Left kidney (tissue), 8 donors: ENCODE measurements at places on chromosomes 2 and 18. TPM values are rescaled to one million over a fixed set of nuclear protein-coding genes. Genes with fewer than 3 reads are reported as not detected.

POTEJ gene
- not detected for polyA plus RNA-seq

SCTR gene
- polyA plus RNA-seq: 16.1 TPM

WDSUB1 gene
- 33.8 TPM for polyA plus RNA-seq

SKOR2 gene
- not detected for polyA plus RNA-seq

PRKAG3 gene
- 0.15 TPM for polyA plus RNA-seq

TYMS gene
- 180 TPM for polyA plus RNA-seq

LIMS4 gene
- polyA plus RNA-seq: 2.1 TPM

HOXD12 gene
- polyA plus RNA-seq: 0.32 TPM

SOX11 gene
- polyA plus RNA-seq: 22.9 TPM

GRCh38 chr2:56118474-56118873, 65.3 kb upstream of the CCDC85A start:
- no peak for DNase-seq

DNA sequence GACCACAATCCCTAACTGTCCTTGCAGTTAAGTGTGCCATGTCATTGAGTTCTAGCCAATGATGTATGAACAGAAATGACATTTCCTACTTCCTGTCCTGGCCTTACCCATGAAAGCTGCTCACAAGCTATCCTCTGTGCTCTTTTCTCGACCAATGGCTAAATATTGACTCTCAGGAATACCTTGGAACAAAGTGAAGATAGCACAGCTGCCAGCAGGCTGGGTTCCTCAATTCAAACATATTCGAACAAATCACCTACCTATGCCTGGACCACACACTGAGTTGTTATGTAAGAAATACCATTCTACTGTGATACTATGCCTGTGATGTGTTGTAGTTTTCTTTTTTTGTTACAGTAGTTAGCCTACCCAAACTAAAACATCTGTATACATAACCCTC, 65.1 kb downstream of the GAREM1 start:
- no peak for DNase-seq

DNA sequence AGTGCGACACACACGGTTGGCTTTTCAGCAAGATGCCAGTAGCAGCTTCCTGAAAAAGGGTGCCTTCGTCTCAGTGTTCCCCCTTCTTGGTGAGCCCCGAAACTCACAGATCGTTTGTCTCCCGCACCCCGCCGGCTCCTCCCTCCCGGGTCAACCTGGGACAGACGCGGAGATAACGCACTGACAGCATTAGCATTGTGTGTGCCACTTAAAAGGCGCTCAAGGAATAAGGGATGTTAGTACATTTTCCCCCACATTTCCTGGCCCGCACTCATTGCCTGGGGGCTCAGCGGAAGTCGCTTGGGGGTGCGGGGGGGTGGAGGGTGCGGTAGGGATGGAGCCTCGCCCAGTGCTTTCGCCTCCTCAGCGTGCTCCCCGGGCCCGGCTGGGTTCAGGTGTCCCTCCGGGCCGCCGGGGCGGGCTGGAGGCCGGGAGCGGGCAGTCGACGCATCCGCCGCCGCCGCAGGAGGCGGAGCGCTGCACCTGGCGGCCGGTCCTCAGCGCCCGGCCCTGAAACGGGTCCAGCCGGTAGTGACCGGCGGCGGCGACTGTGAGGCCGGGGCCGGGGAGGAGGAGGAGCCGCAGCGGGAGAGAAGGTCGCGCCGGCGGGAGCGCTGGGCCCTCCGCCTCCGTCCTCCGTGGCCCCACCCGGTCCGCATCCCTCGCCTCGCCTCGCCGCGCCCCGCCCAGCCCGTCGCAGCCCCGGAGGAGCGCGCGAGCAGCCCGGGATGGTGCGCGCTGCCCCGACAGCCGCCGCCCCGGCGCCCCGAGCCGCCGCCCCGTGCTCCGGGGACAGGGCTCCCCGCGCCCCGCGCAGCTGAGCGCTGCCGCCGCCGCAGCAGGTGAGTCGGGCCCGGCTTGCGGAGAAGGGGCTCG, at the start of gene MFSD6:
TSS of gene MFSD6 (plus strand) at position 694 of the 876 bp plus-strand sequence. CDS start 27,675 bp downstream, outside the sequence.
- DNase-seq: peak; percentile 30

DNA sequence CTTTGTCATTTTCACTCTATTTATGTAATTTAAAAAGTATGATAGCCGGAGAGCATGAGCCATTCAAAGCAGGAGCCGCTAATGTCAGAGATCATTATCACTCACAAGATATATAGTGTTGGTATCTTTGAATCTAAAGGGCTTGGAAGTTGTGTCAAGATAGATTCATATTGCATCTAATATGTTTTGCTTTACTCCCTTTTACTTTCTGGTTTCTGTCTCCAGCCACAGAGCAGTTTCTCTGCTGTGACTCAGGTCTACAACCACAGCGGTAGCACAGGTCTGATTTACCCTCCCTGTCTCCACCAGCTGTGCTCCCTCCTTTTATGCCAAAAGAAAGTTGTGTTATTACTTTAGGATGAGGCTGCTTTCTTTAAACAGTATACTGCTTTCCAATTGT, 424.0 kb downstream of the ARHGAP15 start:
- no peak for DNase-seq

DNA sequence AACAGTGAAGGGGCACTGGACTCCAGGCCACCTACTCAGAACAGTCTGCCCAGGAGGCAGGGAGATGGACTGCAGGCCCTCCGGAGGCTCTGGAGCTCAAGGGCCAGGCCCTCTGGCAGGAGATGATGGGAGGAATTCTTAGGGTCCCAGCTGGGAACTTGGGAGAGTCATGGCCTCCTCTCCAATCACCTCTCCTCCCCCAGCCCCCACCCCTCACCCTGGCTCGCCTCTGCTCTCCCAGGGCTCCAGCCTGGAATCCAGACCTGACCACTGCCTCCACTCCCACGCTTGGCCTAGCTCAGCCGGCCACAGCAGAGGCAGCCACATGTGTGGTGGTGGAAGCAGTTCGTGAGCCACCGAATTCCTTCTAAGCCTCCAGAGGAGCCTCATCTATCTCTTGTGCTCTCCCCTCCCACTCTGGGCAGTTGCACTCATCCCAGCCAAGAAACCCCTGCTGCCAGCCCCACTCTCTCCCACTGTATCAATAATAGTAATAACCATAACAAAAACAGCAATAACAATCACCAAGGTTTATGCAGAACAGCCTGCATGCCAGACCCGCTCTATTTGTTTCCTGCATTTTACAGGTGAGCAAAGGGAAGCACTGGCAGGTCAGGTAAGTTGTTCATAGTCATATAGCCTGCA, 67.4 kb downstream of the TNS1 start:
- no peak for DNase-seq

DNA sequence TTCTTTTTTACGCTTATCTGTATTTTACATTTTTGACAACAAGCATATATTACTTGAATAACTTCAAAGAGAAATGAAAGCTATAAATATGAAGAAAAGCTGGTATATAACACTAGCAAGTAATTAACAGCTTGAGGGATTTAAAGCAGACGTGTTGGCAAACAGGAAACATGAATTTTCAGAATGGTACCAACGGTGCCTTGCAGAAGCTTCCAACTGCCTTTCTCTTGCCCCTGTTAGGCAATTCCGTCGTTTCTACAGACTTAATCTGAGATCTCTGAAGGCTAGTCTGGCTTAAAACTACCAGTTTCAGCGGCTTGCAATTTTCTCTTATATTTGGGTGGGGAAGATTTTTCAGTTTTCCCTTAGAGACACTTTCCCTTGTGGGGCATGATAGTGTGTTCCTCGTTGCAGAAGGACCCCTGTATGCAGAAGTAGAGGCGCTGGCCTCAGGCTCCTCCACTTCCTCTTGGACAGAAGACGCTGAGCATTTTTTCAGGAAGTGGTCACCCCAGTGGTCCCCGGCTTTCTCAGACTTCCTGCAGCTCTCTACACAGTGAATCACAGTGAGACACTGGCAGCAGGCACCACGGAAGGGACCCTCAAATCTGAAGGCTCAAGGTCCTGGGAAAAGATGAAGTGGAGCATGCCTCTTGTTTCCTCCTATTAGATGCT, 56.2 kb upstream of the SLC16A14 start:
- no peak for DNase-seq

DNA sequence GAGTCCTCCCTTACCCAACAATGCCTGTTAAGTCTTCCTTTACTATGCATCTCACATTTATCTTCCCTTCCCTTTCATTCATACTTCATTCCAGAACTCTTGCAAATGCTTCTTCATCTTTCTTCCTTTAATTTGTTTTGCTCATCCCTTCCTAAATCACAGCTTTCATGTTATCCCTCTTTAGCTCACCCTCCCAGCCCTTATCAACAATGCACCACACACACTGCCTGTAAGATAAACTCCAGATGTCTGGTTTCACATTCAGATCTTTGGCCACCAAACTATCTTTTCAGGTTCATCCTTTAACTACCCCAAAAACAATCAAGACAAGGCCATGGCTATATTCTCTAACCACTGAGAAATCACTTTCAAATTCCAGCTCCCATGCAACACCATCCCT, 3.4 kb downstream of the CCDC93 start:
- DNase-seq: no peak

DNA sequence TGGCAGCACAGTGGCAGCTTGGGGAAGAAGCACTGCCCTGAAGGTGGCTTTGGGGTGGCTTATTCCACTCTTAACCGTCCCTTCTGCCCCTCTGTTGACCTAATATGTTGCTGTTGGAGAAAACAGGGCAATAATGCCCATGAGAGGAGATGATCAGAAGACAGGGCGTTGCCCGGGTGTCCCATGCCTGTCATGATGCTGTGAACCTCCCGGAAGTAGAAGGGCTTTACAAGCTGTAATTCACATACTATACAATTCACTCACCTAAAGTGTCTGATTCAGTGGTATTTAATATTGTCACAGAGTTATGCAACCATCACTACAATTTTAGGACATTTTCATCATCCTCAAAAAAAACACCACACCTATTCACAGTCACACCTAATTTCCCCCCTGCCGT, 112.3 kb downstream of the FHOD3 start:
- no peak for DNase-seq

- DNase-seq: no peak
Observed at GRCh38 chr2:222304737-222305515, 6.1 kb upstream of the PAX3 start.

- DNase-seq: no peak
Observed at GRCh38 chr18:54857499-54857898, 29.2 kb downstream of the RAB27B start.

DNA sequence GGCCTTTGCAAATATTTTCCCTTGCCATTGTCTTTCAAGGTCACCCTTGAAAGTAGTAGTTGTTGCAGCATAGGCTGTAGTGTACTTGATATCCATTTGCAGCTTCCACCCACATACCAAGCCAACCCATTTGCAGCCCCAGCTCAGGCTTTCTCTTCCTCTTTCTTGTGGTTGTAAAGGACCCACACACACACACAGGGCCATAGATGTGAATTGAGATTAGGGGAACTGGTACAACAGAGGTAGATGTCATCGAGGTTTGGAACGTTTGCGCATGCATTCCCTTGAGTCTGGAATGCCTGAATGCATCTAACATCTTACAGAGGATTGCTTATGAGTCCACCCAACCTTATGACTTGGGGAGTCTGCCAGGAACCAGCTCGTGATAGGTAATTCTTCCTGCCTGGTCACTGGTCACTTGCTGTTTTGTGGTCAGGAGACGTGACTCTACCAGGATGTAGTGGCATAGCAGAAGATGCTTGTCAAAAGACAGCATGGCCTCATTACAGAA, 91.9 kb downstream of the MRPS9 start:
- no peak for DNase-seq

DNA sequence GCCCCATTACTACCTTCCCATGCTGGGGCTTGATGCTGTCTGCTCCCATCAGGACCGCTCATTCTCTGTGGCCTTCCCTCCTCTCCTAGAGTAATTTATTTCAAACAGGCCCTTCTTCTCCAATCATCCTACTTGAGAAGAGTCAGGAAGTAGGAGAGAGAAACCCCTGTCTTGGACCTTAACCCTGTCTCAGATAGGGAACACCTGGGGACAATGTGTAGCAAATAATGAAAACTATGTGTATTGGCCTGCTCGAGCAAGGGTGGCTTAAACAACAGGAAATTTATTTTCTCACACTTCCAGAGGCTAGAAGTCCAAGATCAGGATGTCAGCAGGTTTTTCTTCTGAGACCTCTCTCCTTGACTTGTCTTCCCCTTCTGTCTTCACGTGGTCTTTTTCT, 26.6 kb upstream of the NEMP2 start:
- DNase-seq: no peak

DNA sequence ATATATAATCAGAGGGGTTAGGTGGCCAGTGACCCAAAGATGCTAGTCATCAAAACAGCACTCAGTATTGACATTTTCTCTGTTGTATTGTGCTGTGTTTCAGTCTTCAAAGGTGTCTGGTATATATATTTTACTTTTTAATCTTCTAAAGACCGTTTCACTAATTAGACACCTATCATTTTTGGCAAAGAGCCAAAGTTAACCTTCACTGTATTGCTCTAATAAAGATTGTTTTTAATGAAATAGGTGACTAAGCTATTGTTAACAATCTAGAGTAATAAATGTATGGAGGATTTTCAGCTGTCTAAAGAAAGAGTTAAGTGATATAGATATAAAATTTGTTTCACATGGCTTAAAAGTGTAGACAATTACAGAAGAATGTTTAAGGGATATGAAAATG, 264.0 kb downstream of the CNTNAP5 start:
- DNase-seq: no peak
